ENCODE measurements at places on chromosomes 6 and 20.

GRCh38 chr6:69581581-69581980 lies 215.2 kb downstream of the LMBRD1 start:
- no peak overlapping the region for H3K4me3 ChIP-seq
- no peaks in the 10 kb centered on the region for H3K4me1 ChIP-seq
- no peak overlapping the region for H3K27ac ChIP-seq
- no peaks in the 10 kb centered on the region for H3K27me3 ChIP-seq
- H3K36me3 ChIP-seq = no peaks in the 10 kb centered on the region

DNA sequence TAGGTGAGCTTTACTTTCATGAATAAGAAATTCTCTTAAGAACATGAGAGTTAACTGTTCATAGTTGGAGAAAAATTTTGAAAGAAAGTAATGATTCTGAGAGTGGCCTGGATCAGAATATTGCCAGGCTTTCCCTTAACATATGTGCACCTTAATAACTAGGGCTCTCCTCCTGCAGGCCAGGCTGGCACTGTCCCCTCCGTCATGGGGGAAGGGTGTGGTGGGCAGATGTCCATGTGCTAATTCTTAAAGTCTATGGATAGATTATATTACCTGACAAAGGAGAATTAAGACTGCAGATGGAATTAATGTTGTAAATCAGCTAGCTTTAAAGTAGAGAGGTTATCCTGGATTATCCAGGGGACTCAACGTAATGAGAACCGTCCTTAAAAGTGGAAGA lies 10.9 kb upstream of the KLHL32 start:
- H3K27ac ChIP-seq = no peak overlapping the region
- H3K36me3 ChIP-seq = no peaks in the 10 kb centered on the region
- H3K27me3 ChIP-seq = no peaks in the 10 kb centered on the region
- no peak for DNase-seq
- no peaks in the 10 kb centered on the region for H3K4me1 ChIP-seq
- H3K4me3 ChIP-seq = no peak overlapping the region

DNA sequence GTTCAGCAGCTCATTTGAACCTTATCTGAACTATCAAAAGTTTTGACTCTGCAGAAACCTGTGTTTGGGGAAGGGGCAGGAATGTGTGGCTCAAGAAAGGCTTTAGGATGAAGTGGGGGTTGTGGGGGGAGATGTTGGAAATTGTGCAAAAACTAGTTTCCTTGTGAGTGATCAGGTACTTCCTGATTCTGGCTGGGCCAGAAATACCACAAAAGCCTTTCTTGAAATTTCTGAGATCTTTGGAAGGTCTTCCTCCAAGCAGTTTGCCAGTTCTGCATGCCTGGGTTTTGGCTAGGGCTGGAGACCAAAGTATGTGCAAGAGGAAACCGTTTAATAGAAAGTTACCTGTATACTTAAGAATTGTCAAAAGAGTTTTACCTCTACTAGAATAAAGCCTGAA lies 116.6 kb downstream of the BMP2 start:
- no peaks in the 10 kb centered on the region for H3K36me3 ChIP-seq
- no peak for DNase-seq
- H3K27me3 ChIP-seq = no peaks in the 10 kb centered on the region

DNA sequence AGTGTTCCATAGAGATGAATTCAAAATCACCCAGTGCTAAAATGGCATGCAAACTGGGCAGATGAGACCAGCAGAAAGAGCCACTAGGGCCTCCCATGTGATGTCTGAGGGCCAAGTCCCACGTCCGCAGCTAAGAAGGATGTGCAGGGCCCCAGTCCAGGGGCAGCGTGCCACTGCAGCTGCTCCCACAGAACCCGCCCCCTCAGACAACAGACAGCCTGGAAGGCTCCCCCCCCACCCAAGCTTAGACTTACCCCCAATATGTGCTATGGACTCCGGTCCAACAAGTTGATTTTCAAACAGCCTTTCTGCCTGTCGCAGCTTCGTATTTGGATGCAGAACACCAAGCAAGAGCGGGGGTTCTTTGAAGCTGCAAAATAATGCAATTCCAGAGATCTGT lies 14.0 kb downstream of the APMAP start:
- no peak overlapping the region for H3K27ac ChIP-seq
- H3K27me3 ChIP-seq = no peaks in the 10 kb centered on the region
- peaks cover 7% of the 10 kb centered on the region for H3K36me3 ChIP-seq
- no peak for DNase-seq
- no peaks in the 10 kb centered on the region for H3K4me1 ChIP-seq
- no peak overlapping the region for H3K4me3 ChIP-seq

DNA sequence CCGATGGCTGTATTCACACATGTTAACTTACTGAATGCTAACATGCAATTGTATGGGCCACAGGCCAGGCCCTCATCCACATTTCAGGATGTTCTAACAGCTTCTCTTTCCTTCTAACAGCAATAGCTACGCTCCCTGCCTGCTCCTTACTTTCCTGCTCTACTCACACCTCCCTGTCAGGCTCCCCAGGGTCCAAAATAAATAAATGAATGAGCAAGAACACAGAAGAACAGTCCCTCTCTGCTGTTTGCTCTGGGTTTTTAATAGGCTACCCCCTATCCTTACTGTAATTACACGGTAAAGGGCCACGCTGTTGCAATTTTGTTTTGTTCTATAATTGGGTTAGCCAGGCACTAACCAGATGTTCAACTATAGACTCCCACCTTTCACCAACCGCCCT lies 135.6 kb downstream of the GMDS start:
- H3K27me3 ChIP-seq = no peaks in the 10 kb centered on the region
- peaks cover 17% of the 10 kb centered on the region for H3K4me1 ChIP-seq
- no peak overlapping the region for H3K4me3 ChIP-seq
- no peak for DNase-seq
- no peak overlapping the region for H3K27ac ChIP-seq

GRCh38 chr6:166938704-166939103 lies 17.6 kb downstream of the RNASET2 start:
- H3K36me3 ChIP-seq = no peaks in the 10 kb centered on the region
- no peaks in the 10 kb centered on the region for H3K27me3 ChIP-seq
- no peak overlapping the region for H3K4me3 ChIP-seq
- peaks cover 19% of the 10 kb centered on the region for H3K4me1 ChIP-seq
- no peak overlapping the region for H3K27ac ChIP-seq

All from HCT116 (cell line).